Activated naive CD4-positive, alpha-beta T cell (primary cell): ENCODE measurements at places on chromosomes 7 and 10.

- no peak for DNase-seq
Measured at GRCh38 chr10:121242741-121243608, 355.3 kb downstream of the FGFR2 start.

DNA sequence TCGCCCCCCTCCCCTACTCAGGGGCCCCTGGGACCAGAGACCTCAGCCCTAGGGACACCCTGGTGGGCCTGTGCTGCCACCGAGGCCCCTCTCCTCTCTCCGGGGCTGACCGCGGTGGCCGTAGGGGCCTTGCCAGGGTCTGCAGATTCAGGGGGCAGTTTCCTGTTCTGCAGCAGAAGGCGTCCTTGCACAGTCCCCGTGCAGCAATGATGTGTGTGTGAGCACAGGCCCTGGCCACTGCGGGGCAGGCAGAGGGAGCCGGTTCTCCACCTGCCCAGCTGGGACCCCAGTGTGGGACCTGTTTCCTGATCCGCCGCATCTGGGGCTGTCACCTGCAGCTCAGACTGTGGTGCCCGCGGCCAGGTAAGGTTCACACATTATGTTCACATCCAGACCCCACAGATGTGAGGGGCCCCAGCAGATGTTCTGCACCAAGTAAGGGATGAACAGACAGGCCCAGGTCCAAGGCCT, 60.7 kb upstream of the DNAJB6 start:
- DNase-seq: no peak

GRCh38 chr7:6273380-6273837, 985 bp upstream of the CYTH3 start:
- DNase-seq: no peak

GRCh38 chr7:102279537-102280400, 6.9 kb upstream of the SH2B2 start:
- no peak for DNase-seq

- no peak for DNase-seq
Measured at GRCh38 chr7:155252892-155253501, 44.7 kb upstream of the INSIG1 start.

DNA sequence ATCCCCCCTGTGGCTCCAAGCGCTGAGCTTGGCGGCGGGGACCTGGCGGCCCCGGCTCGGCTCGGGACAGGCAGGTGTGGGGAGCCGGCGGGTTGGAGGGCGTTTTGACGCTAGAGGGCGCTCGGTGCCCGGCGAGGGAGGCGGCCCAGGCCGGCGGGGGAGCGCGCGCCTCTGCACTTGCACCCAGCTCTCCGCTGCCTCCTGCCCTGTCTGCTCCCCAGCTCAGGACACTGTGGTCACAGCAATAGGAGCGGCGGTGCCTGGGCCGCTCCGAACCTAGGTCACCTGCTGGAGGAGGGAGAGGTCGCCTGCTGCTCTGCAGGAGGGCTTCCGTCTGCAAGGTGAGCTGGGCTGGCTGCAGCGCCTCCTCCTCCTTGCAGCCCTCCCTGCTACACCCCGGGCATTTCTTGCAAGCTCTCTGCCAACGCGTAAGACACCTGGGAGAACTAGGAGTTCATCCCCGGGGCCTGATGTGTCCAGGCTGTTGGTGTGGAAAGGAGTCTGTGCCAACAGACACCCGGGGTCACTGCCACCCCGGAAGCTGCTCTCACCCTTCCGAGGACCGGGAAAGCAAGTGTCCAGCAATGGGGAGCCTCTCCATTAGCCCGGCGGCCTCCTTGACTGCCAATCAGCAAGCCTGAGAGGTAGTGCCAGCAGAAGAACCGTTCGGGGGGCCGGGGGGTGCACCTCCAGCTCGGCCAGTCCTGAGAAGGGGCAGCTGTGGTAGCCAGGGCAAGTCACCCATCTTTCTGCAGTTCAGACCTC, 620.4 kb downstream of the GALNT17 start:
- DNase-seq: no peak

DNA sequence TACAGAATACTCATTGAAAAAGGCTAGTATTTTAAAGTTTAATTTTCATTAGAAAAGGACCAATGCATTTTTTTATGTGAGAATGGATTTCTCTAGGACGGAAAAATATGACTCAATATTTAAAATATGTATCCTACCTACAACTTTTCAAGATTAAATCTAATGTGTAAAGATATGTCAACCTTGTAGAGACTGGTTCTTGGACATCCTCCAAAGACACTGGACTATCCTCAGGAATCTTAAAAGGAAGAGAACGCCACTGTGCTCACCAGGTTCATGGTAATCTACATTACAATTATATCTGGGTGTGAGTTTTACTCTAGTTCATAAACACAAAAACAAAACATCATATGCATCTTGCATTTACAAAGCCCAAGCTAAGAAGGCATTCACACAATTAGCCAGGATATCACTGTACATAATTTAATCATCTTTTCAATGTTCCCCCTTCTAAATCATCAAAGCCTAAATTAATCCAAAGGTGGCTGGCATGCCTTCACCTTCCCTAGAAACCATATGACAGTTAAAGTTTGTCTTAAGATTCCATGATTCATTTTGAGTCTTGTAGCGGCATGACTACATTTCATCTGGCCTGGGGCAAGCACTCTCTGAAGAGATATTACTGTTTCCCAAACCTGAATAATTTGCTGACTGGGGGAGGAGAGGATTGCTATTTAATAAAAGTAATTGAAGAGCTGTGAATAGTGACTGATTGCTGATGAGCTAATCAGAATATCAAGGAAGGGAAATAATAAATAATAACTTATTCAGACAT, 12.0 kb downstream of the SGCE start:
- DNase-seq: no peak

DNA sequence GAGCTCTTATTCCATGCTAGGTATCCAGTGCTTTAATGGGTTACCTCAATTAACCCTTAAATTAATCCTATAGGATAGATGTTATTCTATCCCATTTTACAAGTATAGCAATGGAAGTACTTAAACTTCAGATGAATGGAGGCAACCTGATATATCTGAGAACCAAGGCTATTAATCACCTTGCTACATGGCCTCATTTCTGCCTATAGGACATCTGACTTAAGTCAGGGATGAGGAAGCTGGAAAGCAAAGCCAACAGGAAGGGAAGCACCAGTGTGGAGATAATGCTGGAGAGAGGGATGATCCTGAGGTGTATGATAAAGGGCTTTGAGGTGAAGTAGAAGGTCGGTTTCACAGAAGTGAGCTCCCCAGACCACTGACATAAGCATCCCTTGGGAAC, 132.3 kb downstream of the CHN2 start:
- no peak for DNase-seq

DNA sequence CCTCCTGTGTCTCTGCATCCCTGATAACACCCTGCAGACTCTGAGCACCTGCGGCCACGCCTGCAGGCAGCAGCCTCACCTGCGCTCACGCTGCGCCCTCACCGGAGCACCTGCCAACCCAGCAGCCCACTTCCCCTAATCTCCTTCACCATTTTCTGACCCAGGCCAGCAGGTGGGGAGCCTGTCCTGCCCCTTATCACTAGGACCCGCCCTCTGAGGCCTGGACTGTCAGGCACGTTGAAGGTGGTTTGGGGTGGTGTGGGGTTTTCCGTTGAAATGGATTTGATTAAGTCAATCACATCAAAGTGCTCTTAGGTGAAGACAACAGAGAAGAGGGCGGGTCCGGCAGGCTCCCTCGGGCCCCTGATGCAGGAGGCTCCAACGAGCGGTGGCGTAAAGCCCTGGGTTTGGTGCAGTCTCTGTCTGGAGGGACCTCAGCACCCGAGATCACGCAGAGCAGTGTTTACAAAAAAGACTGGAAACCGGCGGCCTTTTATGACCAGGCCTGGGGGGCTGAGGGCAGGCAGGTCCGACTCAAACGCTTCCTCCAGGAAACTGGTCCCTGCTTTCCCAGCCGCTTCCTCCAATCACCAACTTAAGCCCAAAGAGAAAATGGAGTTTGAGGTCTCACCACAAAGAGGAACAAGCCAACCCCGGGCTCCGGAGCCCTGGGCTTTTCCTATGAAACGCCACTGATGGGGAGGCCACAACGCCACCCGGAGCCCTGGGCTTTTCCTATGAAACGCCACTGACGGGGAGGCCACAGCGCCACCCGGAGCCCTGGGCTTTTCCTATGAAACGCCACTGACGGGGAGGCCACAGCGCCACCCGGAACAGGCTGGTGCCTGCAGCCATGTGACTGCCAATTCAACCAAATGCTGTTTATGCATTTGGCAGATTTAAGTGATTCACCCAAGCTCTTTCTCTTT, 45.5 kb downstream of the DPYSL4 start:
- DNase-seq: no peak

- DNase-seq: no peak
Measured at GRCh38 chr7:110693344-110693743, 397.6 kb upstream of the LRRN3 start.

- no peak for DNase-seq
Measured at GRCh38 chr10:124703778-124704427, 40.3 kb downstream of the FAM53B start.

DNA sequence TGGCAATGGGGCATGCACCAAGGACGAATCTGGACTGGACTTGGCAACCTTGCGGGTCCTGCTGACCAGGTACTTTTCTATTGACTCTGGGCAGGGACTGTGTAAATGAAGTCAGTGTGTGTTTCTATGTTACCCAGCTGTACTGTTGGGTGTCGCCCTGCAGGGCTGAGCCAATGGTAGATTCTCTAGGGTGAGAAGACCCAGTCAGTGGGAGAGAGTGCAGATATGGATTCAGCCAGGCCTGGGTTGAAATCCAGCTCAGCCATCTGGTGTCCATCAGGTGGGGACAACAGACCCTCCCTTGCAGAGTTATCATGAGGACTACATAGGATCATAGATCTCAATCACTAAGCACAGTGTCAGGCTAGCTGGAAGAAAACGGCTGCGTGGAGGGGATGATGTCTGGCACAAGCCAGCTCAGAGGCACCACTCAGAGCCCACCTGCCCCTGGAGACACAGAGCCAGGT, 4.9 kb upstream of the PPIF start:
- DNase-seq: no peak

DNA sequence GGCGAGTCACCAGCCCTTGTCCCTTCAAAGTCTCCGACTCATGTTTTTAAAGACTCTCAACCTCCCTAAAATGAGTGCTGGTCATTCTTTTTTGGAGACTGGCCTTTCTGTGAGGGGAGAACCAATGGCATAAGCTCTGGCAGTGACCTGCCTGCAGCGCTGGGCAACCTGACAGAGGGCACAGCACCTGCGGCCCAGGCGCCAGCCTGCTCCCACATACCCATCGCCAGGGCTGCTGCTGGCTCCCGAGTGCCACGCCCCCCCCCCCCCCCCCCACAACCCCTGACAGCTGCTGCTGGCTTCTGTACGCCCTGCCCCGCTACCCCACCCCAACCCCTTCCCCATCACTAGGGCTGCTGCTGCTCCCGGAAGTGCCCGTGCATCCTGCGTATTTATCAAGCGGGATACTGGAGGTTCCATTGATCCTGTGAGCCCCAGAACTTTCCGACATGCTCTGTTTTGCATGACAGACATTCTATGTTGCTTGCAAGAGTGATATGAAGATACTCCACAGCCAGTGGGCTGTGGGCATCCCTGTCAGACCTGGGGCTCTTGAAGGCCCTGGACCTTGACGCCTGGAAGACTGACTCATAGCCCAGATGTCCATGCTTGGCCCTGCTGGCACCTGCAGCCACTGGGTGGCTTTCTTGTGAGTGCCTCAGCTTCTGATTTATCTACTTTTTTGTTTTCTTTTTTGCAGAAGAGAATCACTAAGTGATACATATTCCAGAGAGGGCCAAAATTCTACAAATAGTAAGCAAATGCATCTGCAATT, 243.9 kb downstream of the ZMYND11 start:
- no peak for DNase-seq

DNA sequence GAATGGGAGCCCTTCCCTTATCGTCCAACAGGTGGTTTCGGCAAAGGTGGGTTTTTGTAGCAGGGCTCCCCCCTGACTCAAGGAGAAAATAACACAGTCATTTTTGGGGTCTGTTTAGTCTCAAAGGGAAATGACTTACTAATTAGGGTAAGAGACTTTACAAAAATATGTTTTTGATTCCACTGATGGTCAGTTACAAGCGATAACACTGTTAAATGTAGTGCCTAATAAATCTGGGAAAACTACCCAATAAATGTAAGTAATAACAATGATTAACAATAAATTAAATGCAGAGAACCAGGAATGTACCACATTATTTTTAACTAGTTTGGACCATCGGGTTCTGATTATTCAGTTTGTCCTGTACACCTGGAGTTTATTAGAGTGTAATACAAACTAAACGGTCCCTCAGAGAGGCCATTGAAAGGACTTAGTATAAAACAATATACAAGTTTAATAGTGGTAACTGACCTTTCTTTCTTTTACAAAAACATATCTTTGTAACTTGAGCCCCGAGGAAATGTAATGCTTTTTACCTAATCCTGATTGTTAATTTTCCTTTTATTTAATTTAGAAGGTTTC, 216.2 kb upstream of the HABP2 start:
- DNase-seq: no peak

DNA sequence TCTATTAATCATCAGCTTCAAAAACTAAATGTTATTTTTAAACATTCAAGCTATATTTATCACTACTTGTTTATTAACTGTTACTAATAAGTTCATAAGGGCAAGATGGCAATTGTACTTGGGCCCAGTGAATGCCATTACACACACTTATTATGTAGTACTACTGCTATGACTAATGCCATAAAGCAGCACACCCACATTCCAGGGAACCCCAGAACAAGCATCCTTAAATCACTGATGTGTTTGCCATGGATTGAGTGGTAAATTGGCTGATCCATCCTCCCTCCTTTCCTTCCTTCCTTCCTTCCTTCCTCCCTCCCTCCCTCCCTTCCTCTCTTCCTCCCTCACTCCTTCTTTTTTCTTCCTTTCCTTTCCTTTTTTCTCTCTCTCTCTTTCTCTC, 37.4 kb upstream of the RSU1 start:
- DNase-seq: no peak

DNA sequence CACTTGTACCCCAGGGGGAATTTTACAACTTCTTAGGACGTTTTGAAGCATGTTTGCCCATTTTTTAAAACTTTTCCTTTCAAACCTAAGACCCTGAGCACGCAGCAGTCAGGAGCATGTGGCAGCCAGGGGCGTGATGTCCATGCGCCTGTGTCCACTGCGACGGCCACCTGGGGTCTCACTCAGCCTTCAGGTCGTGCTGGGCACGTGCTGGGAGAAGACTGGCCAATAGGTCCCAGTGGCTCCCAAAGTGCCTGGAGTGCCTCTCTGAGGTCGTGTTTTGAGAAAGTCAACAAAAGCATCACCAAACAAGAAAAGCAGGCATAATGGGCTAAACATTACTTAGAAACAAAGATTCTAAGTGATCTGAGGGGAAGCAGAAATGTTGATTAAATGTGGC, 14.8 kb downstream of the LRRC27 start:
- no peak for DNase-seq

DNA sequence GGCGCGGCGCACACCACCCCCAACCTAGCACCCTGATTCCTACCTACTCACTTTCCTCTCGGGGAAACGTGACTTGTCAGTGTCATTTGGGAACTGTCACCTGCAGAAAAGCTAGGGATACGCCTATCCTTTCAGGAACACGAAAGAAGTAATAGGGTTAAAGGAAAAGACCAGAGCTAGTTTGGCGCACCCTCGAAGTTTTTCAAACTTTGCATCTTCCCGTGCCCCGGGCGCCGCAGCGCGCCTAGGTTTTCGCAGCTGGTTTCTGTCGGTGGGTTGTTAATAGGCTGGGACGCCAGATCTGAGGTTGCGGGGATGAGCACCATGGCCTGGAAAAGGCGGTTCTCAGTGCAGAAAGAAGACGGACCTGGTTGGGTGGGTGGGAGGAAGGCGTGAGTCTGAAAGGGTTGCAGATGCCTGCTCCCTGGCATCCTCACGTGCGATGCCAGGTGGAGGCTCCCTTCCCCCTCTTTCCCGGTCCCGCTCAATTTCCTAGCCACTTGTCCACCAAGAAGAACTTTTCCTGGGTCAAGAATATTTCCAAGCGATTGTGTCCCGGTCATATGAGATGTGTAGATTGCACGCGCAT, 568 bp upstream of the MEOX2 start:
- DNase-seq: no peak

GRCh38 chr10:43785252-43785651, 136.6 kb upstream of the ZNF32 start:
- no peak for DNase-seq
